PC-9 (cell line): ENCODE measurements at places on chromosomes 12 and 14.

GRCh38 chr14:68569970-68570409 is 222.9 kb downstream of the ZFP36L1 start:
- peak; percentile 83 for DNase-seq

DNA sequence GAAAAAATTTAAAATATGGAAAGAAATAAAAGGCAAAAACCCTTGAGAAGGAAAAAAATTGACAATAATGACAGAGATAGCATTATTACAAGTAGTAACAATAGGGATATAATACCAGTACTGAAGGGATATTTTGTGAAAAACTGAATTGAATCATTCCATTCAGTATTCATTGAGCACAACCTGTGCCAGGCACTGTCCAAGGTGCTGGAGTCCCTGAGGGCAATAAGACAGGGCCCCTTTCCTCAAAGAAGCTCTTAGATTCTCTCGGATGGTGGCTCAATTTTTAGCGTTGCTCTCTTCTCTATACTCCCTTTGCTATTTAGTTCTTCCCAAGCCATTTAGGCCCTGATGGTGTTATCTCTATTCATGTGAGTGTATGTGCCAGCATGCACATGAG is 34.3 kb upstream of the GAS2L3 start:
- peak; percentile 18 for DNase-seq

GRCh38 chr12:103050273-103050672 is 92.8 kb downstream of the ASCL1 start:
- DNase-seq: no peak

GRCh38 chr12:20445687-20446086 is 77.3 kb downstream of the PDE3A start:
- DNase-seq: no peak

GRCh38 chr12:113477842-113478215 is 6.2 kb upstream of the LHX5 start:
- no peak for DNase-seq

DNA sequence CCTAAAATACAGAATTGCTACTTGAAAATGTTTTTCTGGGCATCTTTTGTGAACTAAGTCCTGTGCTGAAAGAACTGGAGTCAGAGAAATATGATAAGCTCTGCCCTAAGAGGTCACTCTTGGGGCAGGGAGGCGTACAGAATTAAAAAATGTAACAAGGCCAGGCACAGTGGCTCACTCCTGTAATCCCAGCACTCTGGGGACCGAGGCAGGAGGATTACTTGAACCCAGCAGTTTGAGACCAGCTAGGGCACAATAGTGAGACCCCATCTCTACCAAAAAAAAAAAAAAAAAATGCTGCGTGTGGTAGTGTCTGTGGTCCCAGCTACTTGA is 46.0 kb downstream of the TMCC3 start:
- no peak for DNase-seq

- no peak for DNase-seq
Observed at GRCh38 chr14:35215110-35215813, 76.9 kb upstream of the PSMA6 start.

- no peak for DNase-seq
Observed at GRCh38 chr12:8076366-8076765, 5.7 kb upstream of the NECAP1 start.

GRCh38 chr14:78248501-78249090 is 78.4 kb downstream of the NRXN3 start:
- DNase-seq: no peak

DNA sequence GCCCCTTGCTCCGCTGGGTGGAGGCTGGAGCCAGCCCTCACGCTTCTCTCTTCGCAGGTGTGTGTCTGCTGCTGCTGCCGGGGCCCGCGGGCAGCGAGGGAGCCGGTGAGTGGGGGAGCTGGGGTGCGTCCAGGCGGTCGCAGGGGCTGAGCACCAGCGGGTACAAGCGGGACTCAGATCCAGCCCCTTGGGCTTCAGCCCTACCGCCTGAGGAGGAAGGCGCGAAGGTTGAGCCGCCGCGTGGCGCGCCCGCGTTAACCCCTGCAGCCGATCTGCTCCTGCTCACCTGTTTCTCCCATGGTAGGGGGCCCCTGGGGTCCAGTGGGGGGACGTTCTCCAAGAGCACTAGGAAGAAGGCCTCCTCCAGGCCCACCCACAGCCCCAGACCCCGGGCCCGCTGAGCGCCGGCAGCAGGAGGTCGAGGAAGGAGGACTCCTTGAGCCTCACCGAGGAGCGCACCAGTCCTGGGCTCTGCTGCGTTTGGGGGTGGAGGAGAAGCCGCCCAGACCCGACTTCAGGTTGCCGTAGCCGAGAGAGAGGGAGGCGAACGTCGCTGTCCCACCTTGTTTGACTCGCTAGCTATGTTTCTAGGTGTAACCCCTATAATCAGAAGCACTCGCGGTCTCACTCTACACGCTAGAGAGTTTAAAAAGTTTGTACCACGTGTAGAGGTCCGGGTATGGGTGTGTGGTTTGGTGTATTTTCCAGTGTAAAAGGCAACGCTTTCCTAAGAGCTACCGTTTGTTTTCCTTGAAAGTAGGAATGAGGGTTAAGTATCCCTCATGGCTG is 834 bp downstream of the COCH start:
- DNase-seq: no peak

GRCh38 chr12:1937481-1938224 is 19.2 kb upstream of the CACNA2D4 start:
- DNase-seq: no peak

DNA sequence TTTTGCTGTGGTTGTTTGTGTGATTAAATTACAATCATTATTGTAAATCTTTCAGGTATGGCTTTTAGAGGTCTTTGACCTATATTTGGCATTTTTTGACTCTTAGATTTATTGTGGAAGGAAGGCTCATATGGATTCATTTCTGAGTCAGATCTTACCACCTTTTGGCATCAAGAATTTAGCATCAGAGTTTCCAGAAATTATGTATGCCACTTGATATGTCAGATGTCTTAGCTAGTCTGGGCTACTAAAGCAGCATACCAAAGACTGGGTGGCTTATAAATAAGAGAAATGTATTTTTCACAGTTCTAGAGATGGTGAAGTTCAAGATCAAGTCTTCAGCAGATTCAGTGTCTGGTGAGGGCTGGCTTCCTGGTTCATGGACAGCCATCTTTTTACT is 129.5 kb upstream of the PZP start:
- DNase-seq: no peak

DNA sequence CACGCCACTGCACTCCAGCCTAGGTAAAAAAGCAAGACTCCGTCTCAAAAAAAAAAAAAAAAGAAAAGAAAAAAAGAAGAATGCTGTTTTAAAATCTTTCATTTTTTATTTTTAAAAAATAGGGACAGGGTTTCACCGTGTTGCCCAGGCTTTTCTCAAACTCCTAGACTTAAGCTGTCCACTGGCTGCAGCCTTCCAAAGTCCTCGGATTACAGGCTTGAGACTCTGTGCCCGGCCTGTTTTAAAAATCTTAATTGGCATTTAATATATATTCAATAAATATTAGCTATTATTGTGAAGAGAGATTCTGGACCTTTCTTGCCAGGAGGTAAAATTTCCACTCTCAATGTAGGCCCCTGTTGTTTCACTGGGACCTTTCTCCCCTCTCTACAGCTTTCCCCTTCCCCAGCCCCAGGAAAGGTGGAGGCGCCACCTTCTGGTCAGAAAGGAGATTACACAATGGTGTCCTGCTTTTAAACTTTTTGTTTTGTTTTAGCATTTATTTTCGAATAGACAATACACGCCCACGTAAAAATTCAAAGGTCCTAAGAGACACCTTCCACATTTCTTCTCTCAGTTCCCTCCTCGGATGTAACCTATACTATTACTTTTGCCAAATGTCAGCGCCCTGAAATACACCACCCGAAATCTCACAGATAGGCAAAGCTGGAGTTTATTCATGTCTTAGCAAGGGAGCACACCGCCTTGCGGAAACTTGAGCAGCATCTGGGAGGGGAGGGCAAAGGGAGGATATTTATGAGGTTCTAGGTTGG is 23.8 kb upstream of the PHC1 start:
- peak; percentile 63 for DNase-seq

- DNase-seq: no peak
Observed at GRCh38 chr14:58362798-58363412, 32.8 kb upstream of the TOMM20L start.

DNA sequence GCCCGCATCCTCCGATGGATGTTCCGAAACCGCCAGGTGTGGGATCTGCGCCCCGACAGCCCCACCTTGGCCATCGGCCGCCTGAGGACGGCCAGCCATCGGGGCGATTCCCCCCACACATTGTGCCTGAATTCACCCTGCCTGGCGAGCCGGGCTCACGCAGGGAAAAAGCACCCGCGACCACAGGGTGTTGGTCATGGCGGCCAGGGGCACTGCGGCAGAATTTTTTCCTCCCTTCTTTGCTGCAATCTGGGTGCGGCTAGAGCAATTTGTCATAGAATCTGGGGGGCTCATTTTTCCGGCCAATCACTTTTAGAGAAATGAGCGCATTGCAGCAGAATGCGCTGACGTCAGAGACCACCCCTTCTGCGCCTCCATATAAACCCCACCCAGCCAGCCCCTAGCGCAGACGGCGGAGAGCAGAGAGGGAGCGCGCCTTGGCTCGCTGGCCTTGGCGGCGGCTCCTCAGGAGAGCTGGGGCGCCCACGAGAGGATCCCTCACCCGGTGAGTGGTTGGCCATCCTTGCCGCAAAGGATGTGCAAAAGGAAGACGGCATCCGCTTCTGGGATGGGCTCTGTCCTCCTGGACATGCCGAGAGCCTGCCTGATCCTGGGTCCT is at the start of gene MEG3:
TSS of gene MEG3 (plus strand) at position 406 of the 619 bp plus-strand sequence.
- no peak for DNase-seq

DNA sequence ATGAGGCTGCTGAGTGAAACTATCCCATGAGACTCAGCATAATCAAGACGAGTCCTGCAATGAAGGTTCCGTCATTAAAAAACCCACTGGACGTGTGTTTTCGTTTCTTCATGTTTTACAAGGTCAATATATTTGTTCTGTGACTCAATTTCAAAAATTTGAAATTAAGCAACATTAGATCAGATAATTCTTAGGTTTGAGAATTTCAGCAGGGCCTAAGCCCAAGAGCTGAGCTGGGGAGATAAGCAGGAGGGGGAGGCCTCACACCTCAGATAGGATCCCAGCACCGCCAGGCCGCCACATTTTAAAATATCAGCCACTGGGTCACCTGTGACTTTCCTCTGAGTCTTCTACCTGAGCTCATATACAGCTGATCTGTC is 13.3 kb downstream of the STX2 start:
- DNase-seq: no peak

DNA sequence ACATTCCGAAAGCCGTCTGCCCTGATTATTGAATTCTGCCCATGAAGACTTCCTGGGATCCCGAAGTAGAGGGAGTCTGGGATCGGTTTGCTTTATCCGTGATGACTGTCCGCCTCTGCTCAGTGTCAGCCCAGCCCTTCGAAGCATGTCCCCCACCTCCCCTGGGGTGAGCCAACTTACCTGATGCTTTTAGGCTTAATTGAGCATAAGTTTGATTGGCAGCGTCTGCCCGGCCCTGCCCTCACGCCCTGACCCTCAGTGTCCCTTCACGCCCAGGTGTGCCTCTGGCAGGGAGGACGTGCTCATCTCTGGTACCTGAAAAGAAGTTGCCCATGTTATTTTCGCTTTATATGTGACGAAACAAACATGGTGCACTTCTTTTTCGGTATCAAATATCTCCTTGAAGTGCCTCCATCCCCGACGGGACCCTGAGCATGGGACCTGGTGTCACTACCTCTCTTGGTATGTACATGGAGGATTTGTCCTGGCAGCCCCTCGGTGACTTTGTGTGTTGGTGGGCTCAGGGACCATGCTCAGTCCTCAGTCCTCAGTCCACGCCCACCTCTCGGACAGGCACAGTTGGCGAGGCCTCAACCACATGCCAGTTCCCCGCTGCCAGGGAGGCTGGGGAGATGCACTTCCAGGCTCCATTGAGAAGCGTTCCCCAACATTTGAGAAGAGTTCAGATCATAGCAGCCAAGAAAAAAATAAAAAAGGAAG is 130.1 kb upstream of the RTL1 start:
- DNase-seq: no peak

GRCh38 chr12:88307961-88308360 is 165.9 kb downstream of the TMTC3 start:
- DNase-seq: no peak

- DNase-seq: no peak
Observed at GRCh38 chr12:49655595-49656236, 32.4 kb downstream of the PRPF40B start.

DNA sequence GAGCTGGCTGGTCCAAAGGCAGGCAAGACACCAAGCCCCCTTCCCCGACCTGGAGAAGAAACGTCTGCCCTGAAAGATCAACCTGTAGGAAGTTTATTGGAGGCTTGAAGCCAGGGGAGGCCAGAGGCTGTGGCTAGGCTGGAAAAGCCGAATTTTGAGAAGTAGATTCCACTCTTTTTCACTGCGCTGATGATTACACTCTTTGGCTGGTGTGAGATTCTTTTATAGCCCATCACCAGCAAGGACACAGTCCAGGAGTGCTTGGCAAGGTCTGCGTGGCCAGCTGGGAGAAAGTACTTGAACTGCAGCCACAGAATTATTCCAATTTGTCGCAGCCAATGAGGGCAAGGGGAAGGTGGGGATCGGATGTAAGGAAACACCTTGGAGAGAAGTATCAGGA is 45.0 kb downstream of the SYNE3 start:
- no peak for DNase-seq

DNA sequence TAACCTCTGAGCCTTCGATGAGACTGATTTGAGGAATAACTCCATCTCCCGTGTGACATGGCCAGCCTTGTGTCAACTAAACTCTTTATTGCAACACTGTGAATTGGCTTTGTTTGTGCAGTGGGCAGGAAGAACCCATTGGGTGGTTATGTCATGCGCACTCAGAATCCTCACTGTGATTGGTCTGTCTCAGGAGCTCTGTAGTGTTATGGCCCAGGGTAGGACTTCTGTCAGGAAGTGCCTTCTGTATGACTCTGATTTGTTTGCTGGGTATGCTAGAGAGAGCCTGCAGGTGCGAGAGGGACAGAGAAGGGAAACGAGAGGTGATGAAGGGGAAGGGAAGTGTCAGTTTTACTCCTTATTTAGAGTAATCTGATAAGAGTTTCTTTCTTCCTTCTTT is 71.5 kb upstream of the DCD start:
- DNase-seq: no peak

DNA sequence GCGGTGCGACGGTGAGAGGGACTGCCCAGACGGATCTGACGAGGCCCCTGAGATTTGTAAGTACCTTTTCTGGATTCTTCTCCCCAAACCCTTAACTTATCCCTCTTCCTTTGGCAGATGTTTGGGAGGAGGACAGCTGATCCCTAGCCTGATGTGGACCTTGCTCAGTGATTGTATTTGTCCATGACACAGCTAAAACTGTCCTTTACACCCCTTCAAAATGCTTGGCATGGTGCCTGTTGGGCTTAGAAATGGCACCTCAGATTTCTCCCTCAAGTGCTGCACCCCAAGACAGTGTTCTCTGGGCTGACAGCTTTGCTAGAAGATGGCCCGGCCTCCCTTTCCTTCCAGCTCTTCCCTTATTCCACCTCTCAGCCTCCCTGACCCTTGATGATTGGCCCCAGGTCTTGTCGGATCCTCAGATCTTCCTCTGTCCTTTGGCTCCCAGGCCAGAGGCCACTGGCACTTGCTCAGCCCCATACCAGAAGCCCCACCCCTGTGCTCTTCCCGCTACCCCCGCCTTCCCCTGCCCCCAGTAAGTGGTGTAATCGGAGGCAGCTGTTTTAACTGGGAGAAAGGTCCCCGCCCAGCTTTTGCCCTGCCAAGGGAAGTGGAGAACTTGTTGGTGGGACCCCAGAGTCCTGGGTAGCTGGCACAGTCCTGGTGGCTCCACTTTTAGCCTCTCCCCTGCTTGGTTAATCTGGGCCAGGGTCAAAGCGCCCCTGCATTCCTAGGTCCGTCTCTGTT is 8.7 kb downstream of the LRP1-AS start:
- no peak for DNase-seq

- no peak for DNase-seq
Observed at GRCh38 chr14:33686218-33686617, 264.7 kb downstream of the EGLN3 start.
